ENCODE measurements at places on chromosomes 12 and 14.

- no peak for DNase-seq
Observed at GRCh38 chr12:9388379-9388778, 180.2 kb upstream of the PZP start.

GRCh38 chr12:69330475-69331473, 17.4 kb upstream of the LYZ start:
- peak; percentile 36 for DNase-seq

DNA sequence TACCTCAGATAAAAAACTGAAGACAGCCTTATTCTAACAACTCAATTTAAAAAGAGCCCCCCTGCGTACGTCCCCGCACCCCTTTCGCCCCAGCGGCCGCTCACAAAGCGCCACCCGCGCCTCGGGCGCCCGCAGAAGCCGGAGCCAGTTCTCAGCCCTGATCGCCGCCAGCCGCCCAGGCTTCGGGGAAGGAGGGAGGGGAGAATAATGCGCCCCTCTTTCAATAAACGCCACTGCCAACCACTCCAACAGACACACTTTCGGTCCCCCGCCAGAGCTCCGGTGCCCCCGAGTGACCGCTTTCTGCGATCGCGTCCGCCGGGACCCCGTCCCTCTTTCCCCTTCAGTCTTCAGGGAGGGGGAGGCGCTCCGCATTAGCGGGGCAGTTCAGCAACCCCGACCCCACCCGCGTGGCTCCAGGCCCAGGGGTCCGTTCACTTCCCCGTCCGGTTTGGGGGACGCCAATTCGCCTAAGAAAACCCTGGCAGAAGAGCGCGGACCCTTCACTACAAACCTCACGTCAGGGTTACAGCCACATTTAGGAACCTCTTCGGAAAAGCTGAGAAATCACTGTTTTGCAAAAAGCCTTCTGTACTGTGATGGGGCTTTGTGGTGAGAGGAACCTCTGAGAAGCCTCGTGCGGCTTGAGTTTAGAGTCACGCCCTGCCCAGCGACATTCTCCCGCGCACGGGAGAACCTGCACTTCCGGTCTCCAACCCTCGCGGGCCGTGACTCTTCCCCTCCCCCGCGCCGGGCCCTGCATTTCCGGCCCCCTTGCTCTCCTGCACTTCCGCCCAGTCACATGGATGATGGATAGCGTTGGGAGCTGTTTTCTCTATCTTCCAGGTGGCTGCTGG, 18.7 kb downstream of the FOXG1 start:
- no peak for DNase-seq

DNA sequence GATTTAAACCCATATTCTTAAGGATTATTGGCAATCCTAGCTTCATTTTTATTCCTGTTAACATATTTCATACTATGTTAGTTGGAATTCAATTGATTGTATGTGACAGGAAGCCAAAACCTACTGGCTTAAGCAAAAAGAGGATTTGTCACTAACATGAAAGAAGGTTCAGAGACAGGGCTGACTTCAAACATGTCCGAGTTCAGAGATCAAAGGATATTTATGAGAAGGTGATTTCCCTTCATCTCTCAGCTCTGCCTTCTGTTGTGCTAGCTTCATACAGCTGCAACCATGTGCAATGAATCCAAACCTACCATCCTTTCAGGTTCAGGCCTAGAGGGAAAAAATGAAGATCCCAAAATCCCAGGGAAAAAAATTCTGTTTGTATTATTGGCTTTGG, 349.7 kb downstream of the ATP23 start:
- no peak for DNase-seq

DNA sequence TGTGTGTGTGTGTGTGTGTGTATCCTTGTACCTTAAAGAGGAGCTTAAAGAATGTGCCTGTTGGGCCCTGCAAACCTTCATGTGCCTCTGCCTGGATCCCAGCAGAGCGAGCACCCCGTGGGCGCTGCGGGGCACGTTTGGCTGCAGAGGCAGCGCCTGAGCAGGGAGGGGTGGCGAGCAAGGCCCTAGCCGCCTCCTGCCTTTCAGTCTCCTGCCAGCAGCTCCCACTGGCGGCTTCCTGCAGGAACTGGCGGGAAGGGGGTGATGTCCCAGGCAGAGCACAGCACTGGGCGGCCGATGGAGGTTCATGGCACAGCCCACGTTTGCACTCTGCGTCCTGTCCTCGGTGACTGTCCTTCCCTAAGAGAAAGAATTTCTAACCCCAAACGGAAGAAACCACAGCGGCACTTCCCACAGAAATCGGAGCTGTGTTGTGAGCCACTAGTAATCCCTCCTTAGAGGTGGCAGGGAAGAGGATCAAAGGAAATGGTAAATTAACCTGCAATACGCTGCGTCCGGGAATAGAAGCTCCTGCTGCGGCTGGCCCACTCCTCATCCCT, 19.8 kb downstream of the ZBTB42 start:
- DNase-seq: no peak

All from stimulated activated CD8-positive, alpha-beta memory T cell treated with anti-CD3 and anti-CD28 coated beads, Interleukin-12 subunit alpha, Interleukin-12 subunit beta, amount 100 ng/mL, for 1 hour (primary cell).